ENCODE measurements at places on chromosomes 6 and 20.

GRCh38 chr6:11732036-11732631 is 46.5 kb downstream of the ADTRP start:
- DNase-seq, result no peak

- DNase-seq, result no peak
These were observed 125.8 kb upstream of the CST7 start for GRCh38 chr20:24823176-24823784.

GRCh38 chr6:4300917-4301316 is 165.5 kb upstream of the ECI2 start:
- no peak for DNase-seq

DNA sequence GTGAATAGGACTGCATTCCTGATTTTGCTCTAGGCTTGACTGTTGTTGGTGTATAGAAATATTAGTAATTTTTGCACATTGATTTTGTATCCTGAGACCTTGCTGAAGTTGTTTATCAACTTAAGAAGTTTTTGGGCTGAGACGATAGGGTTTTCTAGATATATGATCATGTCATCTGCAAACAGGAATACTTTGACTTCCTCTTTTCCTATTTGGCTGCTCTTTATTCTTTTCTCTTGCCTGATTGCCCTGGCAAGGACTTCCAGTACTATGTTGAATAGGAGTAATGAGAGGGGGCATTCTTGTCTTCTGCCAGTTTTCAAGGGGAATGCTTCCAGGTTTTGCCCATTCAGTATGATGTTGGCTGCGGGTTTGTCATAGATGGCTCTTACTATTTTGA is 13.4 kb downstream of the HLA-DOB start:
- no peak for DNase-seq

- no peak for DNase-seq
These were observed 210.6 kb upstream of the CDH4 start for GRCh38 chr20:61041481-61041880.

DNA sequence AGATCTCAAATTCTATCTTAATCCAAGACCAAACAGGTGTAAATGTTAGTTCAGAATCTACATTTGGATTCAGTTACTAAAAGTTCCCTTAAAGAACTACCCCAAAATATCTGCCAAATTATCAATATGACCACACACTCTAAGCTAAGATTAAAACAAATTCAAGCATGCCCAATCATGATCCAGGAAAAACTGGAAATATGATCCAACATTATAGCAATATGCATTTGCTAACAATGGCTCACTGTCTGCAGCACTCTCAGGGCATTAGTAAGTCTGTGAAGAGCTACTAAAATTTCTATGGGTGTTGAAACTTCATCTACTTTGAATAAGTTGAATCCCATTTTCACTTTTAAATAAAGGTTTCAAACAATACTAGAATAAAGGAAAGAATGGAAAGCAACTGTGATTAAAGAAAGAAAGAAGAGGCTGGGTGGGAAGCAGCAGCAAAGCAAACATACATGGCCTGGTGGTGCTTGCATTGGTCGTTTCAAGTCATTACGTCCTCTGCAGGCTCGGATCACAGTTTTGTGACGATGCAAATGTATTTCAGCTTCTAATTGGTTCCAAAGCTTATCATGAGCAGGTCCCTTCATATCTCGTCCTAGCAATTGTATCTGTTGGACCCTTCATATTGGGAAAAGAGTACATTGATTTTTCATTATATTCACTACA is 29.2 kb downstream of the GOPC start:
- DNase-seq, result no peak

DNA sequence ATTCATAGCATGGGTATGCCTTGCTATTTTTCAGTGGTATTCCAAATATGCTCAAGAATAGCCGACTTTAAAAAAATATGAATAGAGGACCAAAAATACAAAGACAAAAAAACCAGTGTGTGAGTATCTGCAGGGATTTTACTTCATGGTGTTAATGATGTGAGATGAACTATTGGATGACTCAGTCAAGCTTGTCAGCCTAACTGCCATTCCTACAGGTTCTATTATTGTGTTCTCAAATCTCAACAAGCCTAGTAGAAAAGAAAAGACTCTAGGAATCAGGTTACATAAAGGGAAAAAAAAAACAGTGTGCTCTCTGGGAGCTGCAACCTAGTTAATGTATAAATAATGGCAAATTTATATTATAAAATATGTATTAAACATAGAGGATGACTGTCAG is 588.4 kb upstream of the BTBD3 start:
- DNase-seq, result no peak

GRCh38 chr6:139891471-139891870 is 517.0 kb upstream of the CITED2 start:
- DNase-seq, result no peak

GRCh38 chr20:2527762-2528161 is 8.6 kb upstream of the TMC2 start:
- DNase-seq, result no peak

- DNase-seq, result no peak
These were observed 78.0 kb downstream of the COL21A1 start for GRCh38 chr6:56169366-56169765.

GRCh38 chr20:40265825-40266533 is 423.1 kb downstream of the MAFB start:
- no peak for DNase-seq

GRCh38 chr6:39706819-39707335 is 18.3 kb downstream of the KIF6 start:
- DNase-seq, result no peak

DNA sequence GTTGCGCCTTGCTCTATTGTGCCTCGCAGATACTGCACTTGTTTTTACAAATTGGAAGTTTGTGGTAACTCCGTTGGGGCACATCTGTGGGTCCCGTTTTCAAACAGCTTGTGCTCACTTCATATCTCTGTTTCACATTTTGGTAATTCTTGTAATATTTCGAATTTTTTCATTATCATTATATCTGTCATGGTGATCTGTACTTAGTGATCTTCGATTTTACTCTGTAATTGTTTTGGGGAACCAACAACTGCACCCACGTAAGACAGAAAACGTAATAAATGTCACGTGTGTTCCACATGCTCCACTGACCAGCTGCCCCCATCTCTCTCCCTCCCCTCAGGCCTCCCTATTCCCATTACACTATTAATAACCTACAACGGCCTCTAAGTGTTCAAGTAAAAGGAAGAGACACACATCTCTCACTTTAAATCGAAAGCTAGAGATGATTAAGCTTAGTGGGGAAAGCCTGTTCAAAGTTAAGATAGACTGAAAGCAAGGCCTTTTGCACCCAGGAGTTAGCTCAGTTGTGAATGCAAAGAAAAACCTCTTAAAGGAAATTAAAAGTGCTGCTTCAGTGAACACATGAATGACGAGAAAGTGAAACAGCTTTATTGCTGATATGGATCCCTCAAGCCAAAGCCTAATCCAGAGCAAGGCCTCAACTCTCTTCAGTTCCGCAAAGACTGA is 26.9 kb downstream of the TTLL2 start:
- DNase-seq, result no peak

DNA sequence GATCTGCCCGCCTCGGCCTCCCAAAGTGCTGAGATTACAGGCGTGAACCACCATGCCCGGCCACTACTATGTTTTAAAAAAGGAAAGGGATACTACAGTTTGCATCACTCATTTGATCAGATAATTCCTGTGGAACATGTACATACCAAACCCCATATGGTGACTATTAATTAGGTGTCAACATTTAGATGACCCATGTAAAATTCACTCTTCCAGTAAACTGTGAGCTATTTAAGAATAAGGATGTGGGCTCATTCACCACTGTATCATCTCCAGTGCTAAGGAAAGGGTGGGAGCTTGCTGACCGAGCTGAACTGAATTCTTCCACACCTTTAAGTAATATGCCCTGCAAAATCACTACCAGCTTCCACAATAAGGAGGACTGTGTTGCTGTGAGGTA is 127.5 kb downstream of the BTBD9 start:
- DNase-seq, result no peak

- no peak for DNase-seq
These were observed 63.7 kb downstream of the SLC22A23 start for GRCh38 chr6:3392930-3393835.
